ENCODE measurements at places on chromosomes 1 and 21.

DNA sequence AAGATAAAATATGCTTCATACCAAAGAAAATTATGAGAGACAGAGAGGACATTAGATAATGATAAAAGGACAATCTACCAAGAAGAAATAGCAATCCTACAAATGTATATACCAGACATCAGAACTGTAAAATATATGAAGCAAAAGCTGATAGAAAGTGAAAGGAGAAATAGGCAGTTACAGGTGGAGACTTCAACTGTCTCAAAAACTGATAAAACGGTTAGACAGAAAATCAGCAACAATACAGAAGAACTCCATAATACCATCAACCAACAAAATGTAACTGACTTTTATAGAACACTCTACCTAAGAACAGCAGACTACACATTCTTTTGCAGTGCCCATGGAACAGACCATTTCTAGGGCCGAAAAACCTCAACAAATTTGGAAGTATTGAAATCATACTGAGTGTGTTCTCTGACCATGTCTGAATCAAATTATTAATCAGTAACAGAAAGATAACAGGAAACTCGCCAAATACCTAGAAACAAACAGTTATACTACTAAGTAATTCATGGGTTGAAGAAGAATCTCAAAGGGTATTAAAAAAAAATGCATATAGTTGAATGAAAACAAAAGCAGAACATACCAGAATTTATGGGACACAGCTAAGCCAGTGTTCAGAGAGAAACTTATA, 132.1 kb downstream of the RPS6KC1 start:
- DNase-seq, result no peak

DNA sequence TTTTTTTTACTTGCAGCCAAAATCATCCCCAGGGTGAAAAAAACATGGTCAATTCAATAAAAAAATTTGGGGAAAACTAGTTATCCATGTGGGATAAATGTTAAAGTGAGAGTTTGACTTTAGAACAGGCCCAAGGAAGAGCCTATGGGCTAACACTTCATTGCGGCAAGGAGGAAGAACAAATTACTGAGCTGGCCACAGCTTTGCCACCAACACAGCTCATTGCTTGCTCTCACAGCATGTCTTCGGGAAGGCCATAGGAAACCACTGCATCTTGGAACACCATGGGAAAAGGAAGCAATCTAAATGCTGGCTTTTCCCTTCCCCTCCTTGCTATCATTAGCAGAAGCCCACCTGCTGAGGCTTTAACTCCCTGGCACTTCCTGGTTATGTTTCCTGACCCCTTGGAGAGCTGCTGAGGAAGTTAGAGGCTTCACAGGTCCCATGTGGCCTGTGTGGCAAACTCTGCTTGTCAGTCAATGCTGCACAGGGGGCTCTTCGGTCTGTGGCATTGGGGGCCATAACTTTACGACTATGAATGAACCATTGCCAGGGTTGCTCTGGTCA, 86.0 kb downstream of the SLC25A24 start:
- DNase-seq, result no peak

GRCh38 chr1:240797050-240797449, 185.1 kb upstream of the GREM2 start:
- no peak for DNase-seq

DNA sequence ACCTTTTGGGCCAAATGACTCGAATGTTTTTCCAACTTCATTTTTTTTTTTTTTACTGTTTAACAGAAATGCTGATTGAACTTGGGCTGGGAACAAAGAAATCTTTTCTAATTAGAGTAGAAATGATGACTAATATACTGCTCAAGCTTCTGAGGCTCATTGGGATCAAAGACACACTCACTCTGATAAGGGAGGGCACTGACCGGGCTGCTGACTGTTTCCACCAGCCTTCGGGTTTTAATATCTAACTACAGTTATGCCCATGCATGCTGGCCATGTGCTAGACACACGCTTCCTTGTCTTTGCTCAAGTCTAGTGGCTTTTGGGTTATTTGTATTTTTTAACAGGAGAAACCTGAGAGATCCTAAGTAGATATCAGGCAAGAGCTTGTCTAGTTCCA, 16.8 kb downstream of the ZBTB18 start:
- no peak for DNase-seq

DNA sequence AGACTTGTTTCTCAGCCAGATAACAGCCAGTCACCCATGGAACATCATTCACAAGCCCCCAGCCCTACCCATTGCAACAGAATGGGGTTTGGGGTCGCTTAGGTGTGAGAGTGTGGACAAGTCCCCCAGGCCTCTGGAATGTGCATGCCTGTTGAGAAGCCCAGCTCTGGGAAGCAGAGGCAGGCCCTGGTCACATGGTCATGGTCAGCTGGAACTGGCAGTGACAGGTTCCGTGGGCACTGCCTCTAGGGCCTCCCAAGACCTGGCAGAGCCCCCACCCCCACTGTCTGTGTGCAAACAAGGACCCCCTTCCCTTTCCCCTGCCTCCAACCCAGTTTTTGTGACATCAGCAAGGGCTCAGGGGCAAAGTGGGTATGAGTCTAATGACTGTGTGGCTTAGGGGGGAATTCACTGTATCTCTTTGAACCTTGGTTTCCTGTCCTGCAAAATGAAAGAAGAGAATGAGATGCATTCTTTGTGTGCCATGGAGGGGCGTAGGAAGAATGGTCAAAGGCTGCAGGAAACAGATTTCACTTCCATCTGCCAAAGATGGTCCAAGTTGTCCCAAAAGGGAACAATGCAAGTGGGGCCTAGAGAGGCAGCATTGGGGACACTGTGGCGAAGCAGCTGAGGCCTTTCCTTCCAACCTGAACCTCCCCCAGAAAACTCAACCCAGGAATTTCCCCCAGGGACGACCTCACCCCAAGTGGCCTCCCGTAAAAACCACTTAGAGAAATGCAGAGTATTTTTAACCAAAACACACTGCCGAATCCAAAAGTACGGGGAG, 34.7 kb upstream of the SELENON start:
- no peak for DNase-seq
